ENCODE measurements at places on chromosomes 7 and 10. TPM values are rescaled to one million over a fixed set of nuclear protein-coding genes. Genes with fewer than 3 reads are reported as not detected.

Gene SEM1
- 43.9 TPM for total RNA-seq

Gene ANKRD61
- total RNA-seq = not detected

Gene TLX1
- not detected for total RNA-seq

Gene RTKN2
- total RNA-seq = not detected

Gene GOLGA7B
- 0.11 TPM for total RNA-seq

Gene PRXL2A
- 110 TPM for total RNA-seq

Gene NCAPG2
- 5.6 TPM for total RNA-seq

Gene CPA5
- not detected for total RNA-seq

Gene KLF14
- not detected for total RNA-seq

Gene CISD1
- 182 TPM for total RNA-seq

Gene PLEKHS1
- total RNA-seq = not detected

Gene SGCE
- 15.8 TPM for total RNA-seq

Gene IFIT1B
- total RNA-seq = not detected

GRCh38 chr7:46157404-46157803 is 236.3 kb upstream of the IGFBP3 start:
- no peak for DNase-seq

- no peak for DNase-seq
These were observed 59.7 kb upstream of the CDK14 start for GRCh38 chr7:90536449-90536848.

- DNase-seq = no peak
These were observed 762.7 kb downstream of the KCNMA1 start for GRCh38 chr10:76874896-76875295.

GRCh38 chr10:75246506-75246905 is 10.7 kb upstream of the COMTD1 start:
- DNase-seq = no peak

DNA sequence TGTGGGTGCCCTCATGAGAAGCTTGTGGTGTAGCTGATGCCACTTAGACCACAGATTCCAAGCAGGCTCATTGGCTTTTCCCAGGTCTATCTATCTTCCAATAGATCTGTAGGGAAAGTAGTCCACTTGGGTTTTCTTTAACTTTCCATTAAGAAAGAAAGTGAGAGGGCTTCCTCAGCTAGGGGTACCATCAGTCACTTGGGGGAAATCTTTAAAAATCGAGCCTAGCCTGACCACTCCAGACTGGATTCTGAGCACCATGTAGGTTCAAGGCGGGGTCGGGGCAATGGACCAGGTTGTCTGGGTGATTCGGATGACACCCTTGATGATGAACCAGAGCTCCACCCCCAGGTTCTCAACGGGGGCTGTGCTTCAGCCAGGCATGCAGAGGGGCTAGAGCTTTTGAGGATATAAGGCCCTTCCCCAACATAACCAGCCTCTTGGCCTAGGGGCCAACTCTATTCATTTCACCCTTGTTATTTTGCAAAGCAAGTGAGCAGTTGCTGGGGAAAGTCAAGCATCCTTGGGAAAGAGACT is 27.0 kb downstream of the ITPRIP start:
- no peak for DNase-seq

GRCh38 chr7:112495810-112496462 is 15.1 kb downstream of the LSMEM1 start:
- no peak for DNase-seq

GRCh38 chr10:89887830-89888229 is 186.4 kb downstream of the KIF20B start:
- no peak for DNase-seq

GRCh38 chr10:76114581-76115001 is 683.2 kb downstream of the LRMDA start:
- DNase-seq = no peak

DNA sequence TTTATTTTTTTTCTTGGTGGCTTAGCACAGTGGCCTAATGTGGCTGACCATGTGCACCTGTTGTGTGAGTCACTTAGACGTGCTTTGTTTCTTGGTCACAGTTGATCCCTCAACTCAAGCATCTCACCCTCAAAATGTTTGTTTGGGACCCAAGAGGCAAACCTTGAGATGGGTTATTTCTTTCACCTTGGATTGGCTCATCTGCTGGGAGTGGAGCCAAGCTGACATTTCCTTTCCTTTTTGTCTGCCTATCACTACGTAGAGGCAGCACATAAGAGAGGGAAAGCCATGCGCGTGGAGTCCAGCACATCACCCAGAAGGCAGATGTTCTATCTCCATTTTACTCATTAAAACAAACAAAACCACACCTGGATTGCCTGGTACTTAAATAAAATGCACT is 6.4 kb upstream of the PRKCQ start:
- DNase-seq = no peak

DNA sequence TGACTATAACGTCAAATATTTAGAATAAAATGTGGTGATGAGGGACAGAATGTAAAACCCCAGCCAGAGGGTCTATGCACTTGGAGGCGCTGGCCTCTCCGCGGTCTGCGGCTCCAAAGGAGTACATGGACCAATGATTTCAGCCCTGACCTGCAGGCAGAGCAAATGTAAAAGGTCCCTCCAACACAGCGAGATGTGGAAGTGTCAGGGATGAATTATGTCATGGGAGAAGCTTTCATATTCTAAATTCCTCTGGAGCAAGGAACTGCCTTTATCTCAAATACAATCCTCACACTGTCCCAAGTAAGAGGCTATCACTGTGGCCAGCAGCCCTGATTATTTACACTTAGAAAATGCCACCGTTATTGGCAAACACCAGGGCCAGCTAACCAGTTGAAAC is 139.4 kb downstream of the GFRA1 start:
- DNase-seq = no peak

GRCh38 chr7:142801601-142802295 is 31.0 kb downstream of the PRSS2 start:
- no peak for DNase-seq

DNA sequence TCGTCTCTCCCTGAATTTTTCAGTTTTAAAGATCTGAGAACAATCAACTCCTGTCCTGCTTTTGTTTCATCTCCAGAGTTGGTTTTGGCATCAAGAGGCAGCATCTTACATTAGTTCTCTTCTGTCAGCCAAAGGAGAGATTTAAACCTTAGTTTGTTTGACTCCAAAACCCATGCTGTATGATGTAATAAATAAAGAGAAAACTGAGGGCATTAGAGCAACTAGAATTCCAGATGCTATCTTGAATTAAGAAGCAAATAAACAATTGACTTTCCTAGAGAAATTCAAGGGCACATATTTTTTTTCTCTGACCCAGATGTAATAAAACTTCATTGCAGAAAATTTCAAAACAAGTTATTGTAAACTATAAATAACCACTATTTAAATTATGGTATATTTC is 54.4 kb downstream of the INHBA start:
- DNase-seq = no peak

DNA sequence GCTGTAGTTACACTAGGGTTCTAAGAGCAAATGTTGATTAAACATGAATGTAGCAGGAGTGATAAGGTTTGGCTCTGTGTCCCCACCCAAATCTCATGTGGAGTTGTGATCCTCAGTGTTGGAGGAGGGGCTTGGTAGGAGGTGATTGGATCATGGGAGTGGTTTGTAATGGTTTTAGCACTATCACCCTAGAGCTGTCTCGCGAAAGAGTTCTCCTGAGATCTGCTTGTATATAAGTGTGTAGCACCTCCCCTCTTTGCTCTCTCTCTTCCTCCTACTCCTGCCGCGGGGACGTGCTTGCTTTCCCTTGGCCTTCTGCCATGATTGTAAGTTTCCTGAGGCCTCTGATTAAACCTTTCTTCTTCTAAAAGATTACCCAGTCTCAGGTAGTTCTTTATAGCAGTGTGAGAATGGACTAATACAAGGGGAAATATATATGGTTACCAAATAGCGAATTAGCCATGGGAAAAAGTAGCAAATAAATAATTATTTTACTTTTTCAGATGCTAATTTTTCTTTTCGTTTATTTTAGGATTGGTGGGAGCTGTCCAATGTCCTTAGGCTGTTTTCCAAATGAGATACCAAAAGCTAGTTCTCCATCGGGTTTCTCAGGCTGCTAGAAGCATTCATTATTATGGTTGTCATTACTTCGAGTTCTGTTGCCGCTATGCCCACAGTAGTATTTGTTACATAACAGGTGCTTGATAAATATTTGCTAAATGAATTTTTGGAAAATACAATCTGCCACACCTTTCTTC is 58.7 kb downstream of the PTEN start:
- DNase-seq = no peak

DNA sequence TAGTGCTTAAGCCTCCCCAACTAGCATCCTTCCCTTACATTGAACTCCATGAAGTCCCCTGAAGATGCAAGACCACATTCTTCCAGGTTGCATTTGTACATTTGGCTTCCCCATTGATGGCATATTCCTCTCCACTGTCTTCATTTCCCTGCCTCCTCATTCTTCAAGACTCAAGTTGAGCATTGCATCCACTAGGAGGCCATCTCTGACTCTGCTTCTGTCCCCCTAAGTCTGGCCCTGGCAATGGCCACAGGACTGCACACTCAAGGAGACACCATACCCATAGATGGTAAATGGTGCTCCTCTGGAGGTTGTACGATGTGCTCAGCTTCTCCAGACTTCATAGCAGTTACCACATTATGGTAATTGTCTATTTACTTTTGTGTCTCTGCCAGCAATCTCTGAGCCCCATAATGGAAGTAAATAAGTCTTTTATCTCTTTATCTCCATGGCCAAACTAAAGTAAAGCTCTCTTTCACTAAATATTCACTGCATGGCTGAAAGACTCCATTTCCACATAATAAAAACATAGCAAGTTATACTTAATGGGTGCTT is 112.6 kb downstream of the PTPRZ1 start:
- DNase-seq = no peak

DNA sequence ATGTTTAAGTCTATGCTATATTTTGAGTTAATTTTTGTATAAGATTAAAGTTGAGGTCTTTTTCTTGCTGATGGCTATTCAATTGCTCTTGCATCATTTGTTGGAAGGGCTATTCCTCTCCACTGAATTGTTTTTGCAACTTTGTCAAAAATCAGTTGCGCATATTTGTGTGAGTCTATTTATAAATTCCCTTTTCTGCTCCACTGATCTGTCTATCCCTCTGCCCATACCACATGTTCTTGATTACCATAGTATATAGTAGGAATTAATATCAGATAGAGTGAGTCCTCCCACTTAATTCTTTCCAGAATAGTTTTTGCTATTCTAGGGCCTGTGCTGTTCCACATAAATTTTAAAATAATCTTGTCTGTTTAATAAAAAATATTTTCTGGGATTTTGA is 152.4 kb upstream of the ADCY1 start:
- DNase-seq = no peak

DNA sequence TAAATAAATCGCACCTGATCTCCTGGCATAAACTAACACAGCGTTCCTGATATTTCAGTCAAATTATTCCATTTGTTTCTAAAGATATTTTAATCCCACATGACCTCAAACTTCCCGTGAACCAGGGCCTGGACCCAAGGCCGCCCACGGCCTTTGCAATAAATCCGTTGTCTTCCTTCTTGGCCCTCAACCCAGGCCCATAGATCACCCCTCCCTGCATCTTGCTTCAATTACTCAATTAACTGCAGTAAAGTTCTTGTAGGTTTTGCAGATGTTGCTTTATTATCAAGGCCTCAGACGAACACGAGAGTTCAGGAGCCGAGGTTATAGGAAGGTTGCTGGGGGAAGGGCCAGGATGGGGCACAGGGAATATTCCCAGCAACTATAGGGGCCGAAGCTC is 249.4 kb downstream of the RAB11FIP2 start:
- DNase-seq = no peak

GRCh38 chr7:134737566-134738345 is 41.7 kb upstream of the CALD1 start:
- no peak for DNase-seq

DNA sequence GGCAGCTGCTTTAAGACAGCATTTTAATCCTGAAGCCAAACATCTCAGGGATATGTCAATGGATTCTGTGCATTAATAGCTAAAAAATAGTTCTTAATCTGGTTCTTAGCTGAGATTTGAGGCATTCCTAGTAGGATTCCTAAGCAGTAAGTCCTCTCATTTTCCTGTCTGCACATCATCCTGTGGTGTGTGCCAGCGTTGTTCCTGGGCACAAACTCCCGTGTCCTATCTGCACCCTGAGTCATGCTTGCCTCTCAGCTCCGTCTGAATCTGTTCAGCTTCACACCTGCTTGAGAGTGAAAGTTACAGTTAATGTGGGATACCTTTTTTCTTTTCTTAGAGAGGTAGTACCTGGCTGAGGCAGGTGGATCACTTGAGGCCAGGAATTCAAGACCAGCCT is 19.5 kb downstream of the BAG3 start:
- no peak for DNase-seq

DNA sequence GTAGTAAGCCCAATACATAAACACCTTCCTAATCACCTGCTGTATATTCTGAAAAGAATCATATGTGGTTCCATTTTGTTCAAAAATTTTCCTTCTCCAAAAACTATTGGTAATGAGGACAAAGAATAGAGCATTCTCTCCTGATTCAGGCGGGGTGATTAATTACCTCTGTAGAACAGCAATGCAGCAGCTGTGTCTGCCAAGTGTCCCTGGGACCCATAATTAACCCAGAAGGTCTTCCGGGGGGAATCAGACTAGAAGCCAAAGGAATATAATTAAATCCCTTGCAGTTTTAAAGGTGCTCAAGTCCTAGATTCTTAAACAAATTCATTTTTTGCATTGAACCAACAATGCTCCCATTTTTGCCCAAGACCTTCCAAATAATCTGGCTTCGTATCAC is 60.3 kb upstream of the ABLIM1 start:
- DNase-seq = no peak

GRCh38 chr10:125827133-125827532 is 3.8 kb downstream of the BCCIP start:
- no peak for DNase-seq

DNA sequence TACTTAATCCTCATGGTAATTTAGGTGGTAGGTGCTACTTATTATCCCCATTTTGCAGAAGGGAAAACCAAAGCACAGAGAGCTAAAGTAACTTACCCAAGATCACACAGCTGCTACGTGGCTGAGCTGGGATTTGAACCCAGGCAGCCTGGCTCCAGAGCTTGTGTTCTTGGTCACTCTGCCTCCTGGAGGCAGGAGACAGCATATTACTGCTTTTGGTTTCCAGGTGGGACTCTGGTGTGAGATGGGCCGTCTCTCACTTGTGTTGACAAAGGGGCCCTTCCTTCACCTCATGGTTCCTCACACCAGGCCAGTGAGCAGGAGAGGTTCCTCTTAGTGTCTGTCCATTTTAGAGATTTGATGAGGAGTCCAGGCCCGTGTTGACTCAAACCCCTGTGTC is 79.8 kb upstream of the PPIF start:
- no peak for DNase-seq

DNA sequence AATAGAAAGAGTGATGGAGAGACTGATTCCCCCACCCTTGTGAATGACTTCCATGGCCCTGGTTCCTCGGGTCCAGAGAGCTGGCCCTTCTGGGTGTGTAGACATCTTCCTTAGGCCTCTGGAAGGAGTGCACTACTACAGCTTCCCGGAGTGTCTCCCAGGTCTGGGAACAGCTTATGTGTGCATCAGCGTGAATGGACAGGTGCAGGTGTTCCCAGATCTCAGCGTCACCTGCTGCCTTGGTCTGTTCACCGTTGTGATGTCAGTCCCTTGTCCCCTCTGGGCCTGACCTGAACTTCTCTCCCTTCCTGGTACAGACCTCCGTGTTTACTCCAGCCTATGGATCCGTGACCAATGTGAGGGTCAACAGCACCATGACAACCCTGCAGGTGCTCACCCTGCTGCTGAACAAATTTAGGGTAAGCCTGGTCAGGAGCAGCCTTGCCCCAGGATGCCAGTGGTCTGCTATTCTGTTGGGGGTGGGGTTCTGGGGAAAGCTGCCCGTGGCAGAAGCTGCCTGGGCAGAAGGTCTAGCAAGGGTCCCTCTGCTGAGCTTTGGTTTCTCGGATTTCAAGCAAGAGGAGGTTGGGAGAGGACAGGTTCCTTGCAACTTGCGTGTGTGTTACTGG is 10.5 kb upstream of the DEPP1 start:
- no peak for DNase-seq

GRCh38 chr7:104807671-104808070 is 206.3 kb upstream of the KMT2E start:
- DNase-seq = no peak

Measured in Right ventricle myocardium superior (tissue), 1 donor.